ENCODE measurements at places on chromosomes 13 and 19.

- no peak for DNase-seq
These were observed 304.7 kb downstream of the POU4F1 start for GRCh38 chr13:78298657-78299056.

- DNase-seq: no peak
These were observed 6.7 kb downstream of the ZNF525 start for GRCh38 chr19:53372196-53372595.

GRCh38 chr19:55304279-55304978, 20.6 kb downstream of the BRSK1 start:
- DNase-seq: no peak

- no peak for DNase-seq
These were observed 428 bp downstream of the RASAL3 start for GRCh38 chr19:15463861-15464371.

DNA sequence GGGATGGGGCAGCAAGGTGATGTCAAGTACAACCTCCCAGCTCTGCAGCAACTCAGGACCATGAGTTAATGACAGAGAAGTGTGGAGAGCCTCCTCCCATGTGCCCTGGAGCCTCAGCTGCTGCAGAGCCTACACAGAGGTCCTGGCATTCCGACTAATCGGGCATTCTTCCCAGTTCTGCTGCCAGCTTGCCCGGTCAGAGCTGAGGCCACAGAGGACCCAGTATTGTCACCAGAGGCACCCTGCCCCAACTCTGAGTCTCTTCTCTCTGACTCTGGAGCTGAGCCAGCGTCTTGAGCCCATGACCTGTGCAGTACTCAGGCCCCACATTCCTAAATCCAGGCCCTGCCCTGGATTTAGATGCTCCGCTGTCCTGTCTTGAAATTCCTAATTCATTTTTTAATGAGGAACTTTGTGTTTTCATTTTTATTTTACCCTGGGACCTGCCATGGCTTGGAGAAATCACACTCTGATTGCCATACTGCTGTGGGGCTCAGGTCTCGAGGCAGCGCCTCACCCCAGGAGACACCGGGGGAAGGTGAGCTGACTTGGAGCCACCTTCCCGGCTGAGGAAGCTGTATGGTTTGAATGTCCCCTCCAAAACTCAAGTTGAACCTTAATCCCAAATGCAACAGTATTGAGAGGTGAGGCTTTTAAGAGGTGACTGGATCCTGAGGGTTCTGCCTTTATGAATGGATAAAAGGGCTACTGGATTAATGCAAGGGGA, 144.9 kb upstream of the ZNF507 start:
- DNase-seq: no peak

- no peak for DNase-seq
These were observed 12.7 kb downstream of the ATP4B start for GRCh38 chr13:113645329-113645728.
